ENCODE measurements at places on chromosomes 6 and 20.

- no peak for DNase-seq
Measured at GRCh38 chr6:151959086-151959485, 151.6 kb downstream of the ESR1 start.

DNA sequence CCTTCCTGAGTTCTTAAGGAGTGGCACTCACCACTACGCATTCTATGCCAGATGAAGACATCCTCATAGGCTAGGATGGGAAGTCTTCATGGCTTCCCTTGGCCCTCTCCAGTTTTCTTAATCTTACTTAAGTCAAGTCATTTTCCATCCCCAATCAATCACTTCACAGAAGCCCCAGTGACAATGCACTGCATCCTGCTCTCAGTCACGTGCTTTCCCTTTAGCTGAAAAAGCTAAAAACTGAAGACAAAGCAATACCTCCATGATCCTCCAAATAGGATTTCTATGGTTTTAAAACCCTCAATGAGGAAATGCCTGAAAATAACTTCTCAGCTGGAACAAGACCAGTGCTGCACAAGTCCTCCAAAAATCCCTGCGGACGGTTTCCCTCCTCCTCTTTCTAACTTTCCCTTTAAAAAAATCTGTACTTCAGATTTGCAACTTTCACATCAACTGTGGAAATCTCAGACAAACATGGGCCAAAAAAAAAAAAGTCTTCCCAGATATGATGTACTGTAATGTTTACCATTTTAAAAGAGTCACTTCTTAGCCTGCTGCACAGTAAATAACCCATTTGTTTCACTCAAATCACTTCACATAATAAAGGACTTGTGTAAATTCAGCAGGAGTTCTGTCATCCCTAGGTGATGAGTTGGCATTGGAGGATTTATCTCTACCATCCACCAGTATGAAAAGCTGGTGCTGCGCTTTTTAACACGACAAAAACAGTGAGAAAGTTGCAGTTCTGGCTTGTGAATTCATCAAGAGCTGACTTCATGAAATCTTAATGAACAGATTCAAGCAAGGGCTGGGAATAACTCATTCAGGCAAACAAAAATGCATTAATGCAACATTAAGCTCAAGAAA lies 590.0 kb upstream of the NOX3 start:
- no peak for DNase-seq

DNA sequence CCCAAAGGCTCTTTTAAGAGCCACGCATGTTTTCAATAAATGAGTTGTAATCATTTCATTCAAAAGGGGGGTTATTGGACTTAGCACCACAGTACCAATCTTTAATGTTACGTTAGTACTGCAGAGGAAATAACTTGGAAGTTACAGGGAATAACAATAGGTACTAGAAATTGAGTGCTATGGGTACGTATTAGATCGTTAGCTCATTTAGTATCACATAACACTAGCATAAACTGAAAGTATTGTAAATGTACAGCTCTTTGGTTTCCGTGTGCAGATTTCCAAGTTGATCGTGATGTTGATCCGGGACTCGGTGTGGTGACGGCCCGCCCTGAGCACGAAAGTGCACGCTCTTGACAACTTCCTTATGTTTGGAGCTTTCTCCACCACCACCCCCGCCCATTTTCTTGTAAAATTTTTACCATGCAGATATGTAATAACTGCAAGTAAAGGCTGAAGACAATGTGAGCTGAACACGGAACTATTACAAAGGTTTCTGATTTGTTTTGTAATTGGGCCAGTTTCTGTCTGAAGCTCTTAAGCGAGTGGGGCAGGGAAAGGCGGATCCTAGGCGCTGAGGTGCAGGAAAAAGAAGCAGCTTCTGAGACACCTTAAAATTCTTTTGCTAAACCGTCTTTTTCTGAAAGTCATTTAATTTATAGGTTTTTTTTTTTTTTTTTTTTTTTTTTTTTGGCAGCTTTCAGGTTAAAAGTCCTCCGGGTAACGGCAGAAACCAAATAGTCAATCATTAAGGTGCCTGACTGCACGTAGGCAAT lies 71.5 kb downstream of the HFE start:
- peak; percentile 65 for DNase-seq

DNA sequence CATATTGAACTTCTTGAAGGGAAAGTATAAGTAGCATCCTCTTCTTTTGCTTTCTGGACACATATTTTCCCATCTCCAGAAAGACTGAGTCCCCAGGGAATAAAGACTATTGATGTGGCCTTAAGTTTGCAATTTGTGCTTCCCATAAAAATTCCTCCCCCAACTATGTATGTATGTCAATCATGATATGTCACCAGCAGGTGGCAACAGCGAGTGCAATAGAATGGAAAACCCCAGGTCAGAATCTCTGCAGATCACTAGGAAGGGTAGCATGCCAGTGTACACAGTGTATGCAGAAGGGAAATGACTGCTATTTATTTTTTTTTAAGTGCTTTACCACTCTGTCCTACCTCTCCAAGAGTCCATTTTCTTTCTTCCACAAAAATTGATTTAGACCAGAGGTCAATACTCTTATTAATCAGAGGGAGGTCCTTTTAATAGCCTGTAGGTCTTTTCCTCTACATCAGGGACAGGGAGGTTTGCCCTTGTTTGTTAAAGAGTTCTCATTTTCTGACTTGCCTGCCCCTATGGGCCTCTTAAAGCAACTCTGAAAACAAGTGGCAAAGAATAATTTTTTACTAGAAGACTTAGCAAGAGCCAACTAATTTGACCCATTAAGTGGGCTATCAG lies 61.4 kb downstream of the BMP2 start:
- DNase-seq, result peak; percentile 58

- no peak for DNase-seq
Measured at GRCh38 chr6:105035299-105035698, 78.4 kb downstream of the LIN28B start.

DNA sequence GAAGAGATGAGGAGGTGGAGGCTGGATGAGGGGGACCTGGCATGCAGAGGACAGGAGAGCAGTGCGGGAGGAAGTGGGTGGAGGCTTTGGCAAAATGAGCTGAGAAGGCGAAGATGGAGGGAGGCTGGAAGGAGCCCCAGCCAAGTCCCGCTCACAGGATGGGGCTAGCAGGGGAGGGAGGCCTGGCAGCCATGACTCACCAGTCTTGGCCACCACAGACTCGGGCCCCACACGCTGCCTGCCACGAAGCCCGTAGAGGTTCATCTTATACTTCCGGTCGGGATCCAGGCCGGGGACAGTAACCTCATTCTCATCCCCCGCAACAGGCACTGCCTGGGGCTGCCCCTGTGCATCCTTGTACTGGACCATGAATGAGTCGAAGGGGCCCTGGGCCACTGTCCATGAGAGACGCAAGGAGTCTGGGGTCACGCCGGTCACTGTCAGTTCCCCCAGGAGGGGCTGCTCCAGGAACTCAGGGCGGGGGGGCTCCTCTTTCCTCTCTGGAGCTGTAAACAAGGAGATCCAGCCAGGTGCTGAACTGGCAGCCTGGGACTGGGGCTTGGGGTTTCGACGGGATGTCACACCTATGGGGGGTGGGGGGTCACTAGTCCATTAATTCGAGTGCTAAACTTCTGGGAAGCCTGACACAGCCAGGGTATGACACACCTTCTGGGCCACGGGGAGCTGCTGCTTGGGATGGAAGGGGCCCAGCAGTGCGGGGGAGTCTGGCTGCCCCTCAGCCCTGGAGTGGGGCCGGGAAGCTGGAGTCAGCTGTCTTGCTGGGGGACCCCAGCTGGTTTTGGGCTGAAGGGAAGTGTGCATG lies 27.8 kb downstream of the TNXB start:
- no peak for DNase-seq

DNA sequence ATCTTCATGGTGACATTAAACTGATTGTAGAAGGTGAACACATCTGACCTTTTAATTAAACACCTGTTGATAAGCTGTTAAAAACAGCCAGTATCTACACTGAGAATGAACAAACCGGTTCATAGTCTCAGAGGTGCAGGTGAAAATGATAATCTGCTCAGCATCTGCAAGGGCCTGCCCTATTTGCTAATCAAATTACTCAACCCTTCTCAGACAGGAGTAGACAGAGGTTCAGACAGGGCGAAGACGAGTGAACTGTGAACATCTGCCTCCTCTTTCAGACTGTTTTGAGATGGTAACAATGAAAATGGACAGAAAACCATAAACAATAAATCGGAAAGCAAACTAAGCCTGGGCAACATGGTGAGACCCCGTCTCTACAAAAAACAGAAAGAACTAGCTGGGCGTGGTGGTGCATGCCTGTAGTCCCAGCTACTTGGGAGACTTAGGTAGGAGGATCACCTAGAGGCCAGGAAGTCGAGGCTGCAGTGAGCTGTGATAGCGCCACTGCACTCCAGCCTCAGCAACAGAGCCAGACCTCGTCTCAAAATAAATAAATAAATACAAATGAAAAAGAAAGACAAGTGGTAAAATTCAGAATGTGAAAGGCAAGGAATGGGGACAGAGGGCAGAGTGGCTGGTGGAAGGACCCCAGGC lies 55.9 kb downstream of the NINL start:
- DNase-seq, result no peak

- DNase-seq, result no peak
Measured at GRCh38 chr6:64081453-64081852, 445.9 kb downstream of the PHF3 start.

DNA sequence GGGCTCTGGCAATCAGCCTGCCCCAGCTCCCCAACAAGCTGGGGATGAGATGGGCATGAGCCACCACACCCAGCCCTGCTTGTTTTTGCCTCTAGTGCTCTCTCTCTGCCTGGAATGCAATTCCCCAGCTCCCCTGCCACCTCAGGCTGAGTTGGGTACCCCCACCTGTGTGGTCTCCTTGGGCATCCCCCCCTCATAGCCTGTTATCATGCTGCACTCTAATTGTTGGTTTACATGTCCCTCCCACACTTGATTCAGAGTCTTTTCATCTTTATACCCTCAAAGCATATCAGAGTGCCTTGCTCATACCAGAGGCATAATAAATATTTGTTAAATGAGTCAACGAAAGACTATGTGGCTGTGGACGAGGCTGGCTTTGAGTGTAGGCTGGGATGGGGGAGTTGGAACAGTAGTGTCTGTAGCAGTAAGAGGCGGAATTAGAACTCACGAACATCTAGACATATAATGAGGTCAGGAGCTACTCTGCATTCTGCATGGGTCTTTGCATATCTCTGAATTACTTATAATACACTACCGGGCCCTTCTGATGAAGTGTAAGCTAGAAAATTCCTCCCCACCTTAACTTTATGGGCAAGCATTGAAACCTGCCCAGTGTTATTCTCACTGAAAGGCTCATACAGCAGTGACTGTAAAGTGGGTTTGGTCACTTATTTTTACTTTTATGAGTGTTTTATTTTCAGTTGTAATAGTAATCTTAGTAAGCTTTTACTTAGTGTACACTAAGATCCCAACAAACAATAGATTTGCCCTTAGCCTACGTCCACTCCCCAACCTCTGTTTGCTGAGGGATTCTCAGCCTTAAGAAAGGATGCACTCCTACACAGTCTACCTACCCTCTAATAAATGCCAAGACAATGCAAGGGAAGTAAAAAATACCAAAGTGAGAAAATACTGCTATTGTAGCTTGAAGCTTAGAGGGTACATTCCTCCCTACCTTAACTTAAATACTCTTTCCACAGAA lies 58.7 kb downstream of the EDN1 start:
- no peak for DNase-seq

- DNase-seq, result no peak
Measured at GRCh38 chr20:2237059-2237458, 58.7 kb upstream of the TGM3 start.

DNA sequence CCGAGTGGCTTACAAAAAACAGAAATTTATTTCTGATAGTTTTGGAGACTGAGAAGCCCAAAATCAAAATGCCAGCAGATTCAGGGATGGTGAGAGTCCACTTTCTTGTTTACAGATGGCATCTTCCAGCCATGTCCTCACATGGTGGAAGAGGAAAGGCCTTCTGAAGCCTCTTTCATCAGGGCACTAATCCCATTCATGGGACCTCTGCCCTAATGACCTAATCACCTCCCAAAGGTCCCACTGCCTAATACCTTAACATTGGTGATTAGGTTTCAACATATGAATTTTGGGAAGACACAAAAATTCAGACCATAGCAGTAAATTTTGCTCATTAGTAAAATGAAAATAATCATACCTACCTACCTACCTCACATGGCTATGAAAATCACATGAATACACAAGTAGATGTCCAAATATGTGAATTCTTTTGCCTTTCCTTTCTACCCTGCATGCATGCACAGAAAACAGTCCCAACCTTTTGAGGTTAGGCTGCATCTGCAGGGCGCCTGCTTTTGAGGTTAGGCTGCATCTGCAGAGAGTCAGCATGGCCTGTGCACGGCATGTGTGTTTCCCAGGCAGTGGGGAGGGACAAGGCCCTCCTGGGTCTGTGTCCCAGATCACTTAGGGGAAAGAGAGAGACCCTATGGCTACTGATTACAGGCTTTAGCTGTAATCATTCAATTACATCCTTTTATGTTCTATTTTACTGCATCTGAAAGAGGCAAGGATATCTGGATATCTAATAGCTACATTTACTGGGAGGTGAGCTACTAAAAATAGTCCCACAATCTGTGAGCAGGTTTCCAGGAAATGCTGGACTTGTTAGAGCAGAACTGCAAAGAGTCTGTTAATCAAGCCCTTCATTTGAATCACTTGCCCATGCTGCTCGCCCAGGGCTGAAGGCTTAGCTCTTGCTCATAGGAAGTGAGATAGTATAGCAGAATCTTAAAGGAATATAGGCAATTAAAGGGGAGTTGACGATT lies 497.7 kb upstream of the MARCKS start:
- no peak for DNase-seq

- DNase-seq, result no peak
Measured at GRCh38 chr6:129867403-129867802, 6.3 kb upstream of the TMEM244 start.

- no peak for DNase-seq
Measured at GRCh38 chr6:166156942-166157341, 10.7 kb downstream of the TBXT start.

- no peak for DNase-seq
Measured at GRCh38 chr6:111248789-111249188, 161.5 kb downstream of the SLC16A10 start.

GRCh38 chr6:130033949-130034348 lies 15.6 kb downstream of the L3MBTL3 start:
- no peak for DNase-seq

GRCh38 chr20:33108661-33109060 lies 29.2 kb downstream of the BPIFB4 start:
- no peak for DNase-seq

DNA sequence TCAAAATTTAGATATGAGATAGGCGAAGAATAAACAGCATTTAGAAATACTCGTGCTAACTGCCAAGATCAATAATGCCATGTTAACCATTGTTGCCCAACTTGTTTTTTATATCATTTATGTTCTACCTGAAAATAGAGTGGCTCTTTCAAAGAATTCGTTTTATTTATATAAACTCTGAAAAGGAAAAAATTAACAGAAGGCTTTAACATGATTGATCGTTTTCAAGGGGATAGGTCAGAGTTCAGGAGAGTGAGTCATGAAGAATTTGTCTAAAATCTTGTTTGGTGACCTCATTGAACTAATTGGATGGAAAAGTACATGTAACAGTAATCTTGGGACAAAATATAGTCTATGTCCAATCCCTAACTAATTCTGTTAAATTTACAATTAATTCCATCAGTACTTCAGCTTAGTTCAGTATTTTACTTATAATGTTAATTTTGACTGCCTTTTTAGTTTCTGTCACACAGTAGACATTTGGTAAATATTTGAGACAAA lies 11.1 kb upstream of the ELOVL2 start:
- no peak for DNase-seq

- no peak for DNase-seq
Measured at GRCh38 chr6:116078945-116079344, 18.3 kb upstream of the FRK start.

- DNase-seq, result peak; percentile 20
Measured at GRCh38 chr20:21505810-21506530, 7.9 kb downstream of the NKX2-2 start.

Measured in WERI-Rb-1 (cell line).